A549 (cell line): ENCODE measurements at places on chromosomes 2 and 18. TPM values are rescaled to one million over a fixed set of nuclear protein-coding genes. Genes with fewer than 3 reads are reported as not detected.

- no peak for DNase-seq
These were observed 447.2 kb upstream of the SPHKAP start for GRCh38 chr2:228628682-228629081.

GRCh38 chr2:72891091-72891818, 4.0 kb downstream of the SPR start:
- DNase-seq: no peak

DNA sequence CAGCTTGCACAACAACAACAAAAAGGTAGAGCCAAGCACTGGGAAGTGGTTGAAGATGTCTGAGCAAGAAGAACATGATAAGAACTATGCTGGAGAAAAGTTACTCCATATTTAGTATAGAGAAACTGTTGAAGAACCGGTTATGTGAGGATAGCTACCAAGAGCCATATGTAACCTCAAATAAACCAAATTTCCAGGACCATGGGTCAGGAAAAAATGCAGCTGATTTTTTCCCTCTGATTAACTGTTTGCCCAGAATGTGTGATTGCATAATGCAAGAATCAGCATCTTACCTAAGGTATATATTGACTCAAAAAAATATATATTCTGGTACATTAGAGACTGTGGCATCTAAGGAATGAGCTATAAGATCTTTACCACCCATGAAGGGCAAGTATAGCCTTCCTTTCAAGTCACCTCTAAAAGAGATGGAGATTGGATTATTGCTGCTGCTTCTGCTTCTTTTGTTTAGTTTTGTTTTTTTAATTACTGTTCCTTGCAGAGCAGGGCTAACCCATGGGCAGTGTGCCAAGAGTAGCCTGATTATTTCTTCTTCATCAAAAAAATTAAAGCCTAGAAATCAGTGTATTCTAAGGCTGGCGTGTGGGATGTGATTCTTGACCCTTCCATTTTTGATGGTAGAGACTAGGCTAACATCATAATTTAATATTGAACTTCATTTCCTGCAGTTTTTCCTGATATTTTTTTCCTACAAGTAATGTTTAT, 76.9 kb upstream of the MAP3K20 start:
- DNase-seq: no peak

GRCh38 chr2:76953733-76954347, 568.3 kb downstream of the LRRTM4 start:
- peak; percentile 56 for DNase-seq

- DNase-seq: no peak
These were observed 56.6 kb downstream of the XIRP2 start for GRCh38 chr2:166944909-166945308.

DNA sequence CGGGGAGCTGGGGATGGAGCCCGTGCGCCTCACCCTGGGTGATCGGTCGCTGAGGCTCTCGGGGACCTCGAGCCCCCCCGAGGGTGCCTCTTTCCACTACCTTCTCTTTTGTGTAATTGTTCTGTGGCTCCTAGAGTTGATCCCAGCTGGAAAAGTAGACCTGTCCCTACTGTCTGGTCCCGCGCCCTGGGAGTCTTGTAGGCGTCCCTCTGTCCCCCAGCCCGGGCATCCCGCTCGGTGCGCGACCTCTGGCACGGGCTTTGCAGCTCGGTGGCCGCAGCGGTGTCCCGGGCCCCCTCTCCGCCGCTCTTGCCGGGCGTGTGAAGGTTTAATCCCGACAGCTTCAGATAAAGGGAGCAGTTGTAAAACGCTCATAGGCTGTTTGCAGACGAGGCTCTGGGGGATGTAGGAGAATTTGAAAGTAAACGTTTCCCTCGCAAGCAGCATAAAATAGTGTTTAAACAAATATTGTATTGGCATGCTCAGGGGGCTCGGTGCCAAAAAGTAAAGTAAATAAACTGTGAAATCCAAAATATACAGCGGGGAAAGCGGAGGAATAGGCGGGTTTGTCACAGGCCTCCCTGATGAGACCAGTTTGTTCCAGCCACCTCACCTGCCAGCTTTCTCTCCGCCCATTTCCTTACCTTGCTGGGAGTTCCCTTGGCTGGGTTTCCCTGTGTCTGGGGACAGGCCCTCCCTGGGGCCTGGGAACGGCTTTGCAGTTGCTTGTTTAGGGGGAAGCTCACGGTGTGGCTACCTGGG, 1.9 kb downstream of the GLI2 start:
- peak; percentile 32 for DNase-seq

Gene VWA3B
- not detected in 3 replicates for polyA plus RNA-seq
